Activated B cell treated with CpG ODN at 0.5 μM for 24 hours (primary cell): ENCODE measurements at places on chromosomes 7 and 10. TPM values are rescaled to one million over a fixed set of nuclear protein-coding genes. Genes with fewer than 3 reads are reported as not detected.

DNA sequence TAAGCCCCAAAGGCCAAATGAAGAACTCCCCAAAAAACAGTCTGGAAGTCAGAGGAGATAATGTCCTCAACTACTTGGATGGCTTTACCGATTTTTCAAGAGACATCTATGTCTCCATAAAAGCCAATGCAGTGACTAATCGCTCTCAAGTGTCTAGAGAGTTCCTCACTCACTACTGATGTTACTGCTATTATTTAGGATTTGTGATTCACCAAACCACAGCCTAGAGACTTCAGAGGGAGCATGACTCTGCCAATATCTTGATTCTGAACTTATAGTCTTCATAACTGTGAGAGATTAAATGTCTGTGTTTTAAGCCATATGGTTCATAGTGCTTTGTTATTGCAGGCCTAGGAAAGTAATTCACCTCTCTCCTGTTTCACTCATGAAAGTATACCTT, 160.2 kb downstream of the IPMK start:
- H3K4me1 ChIP-seq, result no peaks in the 10 kb centered on the region
- H3K36me3 ChIP-seq, result no peaks in the 10 kb centered on the region
- no peak for DNase-seq
- no peak overlapping the region for H3K27ac ChIP-seq
- H3K27me3 ChIP-seq, result peaks cover 3% of the 10 kb centered on the region
- no peak overlapping the region for H3K4me3 ChIP-seq

DNA sequence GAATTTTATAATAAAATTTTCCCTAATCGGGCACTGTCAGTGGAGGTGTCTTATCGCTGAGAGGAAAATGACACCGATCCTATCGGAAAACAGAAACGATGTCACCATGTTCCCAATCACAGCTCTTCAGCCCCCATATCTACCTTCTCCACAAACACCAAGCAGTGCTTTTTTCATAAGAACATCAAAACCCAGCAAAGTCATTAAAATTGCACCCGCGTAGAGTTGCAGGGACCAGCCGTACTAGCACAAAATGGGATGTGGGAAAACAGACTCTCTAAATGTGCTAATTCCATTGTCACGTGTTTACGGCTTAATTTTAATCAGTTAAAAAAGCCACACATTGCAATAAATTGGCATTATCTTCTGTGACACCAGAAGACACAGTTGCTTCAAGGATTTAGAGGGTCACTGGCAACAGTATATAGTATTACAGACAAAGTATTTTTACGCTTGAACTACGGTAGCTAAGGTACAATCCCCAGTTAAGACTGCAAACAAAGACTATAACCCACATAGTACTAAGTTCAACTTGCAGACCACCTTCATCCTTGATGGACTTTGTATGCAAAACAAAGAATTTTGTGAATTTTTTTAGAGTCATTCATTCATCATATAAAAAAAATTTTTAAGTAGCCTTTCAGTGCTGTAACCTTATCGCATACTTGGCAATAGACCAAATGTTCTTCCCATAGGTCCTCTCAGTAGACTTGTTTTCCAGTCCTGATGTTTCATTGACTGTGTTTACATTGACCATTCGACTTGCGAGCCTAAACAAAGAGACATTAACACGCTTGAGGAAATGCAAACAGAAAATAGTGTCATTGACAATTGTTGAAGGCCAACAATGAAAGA, 116.0 kb downstream of the VTI1A start:
- H3K36me3 ChIP-seq, result no peaks in the 10 kb centered on the region
- no peak overlapping the region for H3K27ac ChIP-seq
- H3K27me3 ChIP-seq, result no peaks in the 10 kb centered on the region
- no peak for DNase-seq
- no peak overlapping the region for H3K4me3 ChIP-seq

GRCh38 chr7:56222866-56223265, 106.6 kb upstream of the NUPR2 start:
- no peak for DNase-seq
- H3K36me3 ChIP-seq, result no peaks in the 10 kb centered on the region
- no peak overlapping the region for H3K4me3 ChIP-seq
- no peaks in the 10 kb centered on the region for H3K4me1 ChIP-seq

GRCh38 chr7:44194069-44194468, 4.8 kb upstream of the GCK start:
- DNase-seq, result no peak
- no peaks in the 10 kb centered on the region for H3K36me3 ChIP-seq
- no peak overlapping the region for H3K4me3 ChIP-seq
- H3K4me1 ChIP-seq, result peaks cover 4% of the 10 kb centered on the region
- H3K27me3 ChIP-seq, result peaks cover 11% of the 10 kb centered on the region

DNA sequence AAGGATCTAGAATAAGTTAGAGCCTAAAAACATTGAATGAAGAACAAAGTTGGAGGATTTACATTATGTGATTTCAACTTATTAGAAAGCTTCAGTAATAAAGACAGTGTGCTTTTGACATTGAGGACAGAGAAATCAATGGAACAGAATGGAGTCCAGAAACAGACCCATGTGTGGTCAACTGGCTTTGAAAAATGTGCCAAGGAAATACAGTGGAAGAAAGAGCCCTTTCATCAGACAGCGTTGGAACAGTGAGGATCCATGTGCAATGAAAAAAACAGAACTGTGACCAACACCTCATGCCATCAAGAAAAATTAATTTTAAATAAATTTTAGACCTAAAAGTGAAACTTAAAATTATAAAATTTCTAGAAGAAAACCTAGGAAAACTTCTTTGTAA, 50.6 kb upstream of the LRRC18 start:
- DNase-seq, result no peak
- no peak overlapping the region for H3K4me3 ChIP-seq
- H3K27ac ChIP-seq, result no peak overlapping the region
- H3K27me3 ChIP-seq, result no peaks in the 10 kb centered on the region
- no peaks in the 10 kb centered on the region for H3K4me1 ChIP-seq

DNA sequence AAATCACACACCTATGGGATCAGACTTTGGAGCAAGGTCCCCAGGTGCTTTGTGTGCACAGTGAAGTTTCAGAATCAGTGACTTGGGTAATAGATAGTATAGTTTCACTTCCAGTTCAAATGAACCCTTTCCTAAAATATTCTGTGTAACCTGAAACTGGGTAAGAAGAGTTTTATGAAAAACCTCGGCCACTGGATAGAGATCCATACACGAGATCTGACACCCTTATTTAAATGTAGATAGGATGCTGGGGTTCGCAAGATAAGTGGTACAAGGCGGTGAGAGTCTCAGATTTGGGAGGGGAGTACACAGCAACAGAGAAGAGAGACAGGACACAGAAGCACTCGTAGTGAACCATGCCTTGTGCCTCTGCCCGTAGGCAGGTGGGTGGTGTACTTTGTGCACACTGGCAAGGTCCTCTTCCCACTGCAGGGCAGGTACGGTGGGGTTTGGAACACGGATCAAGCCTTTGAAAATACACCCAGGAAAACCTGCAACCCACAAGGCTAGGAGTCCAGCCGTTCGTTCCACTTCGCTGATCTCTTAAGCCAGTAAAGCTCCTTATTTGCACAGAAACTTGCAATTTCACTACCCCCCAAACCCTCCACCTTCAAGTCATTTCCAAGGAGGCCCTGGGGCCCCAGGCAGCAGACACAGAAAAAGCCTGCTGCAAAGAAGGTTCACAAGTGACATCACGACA, 162.8 kb downstream of the USP6NL start:
- H3K27me3 ChIP-seq, result no peaks in the 10 kb centered on the region
- no peak for DNase-seq
- peak overlapping the region; percentile 81 for H3K27ac ChIP-seq
- peak overlapping the region; percentile 81 for H3K4me3 ChIP-seq

DNA sequence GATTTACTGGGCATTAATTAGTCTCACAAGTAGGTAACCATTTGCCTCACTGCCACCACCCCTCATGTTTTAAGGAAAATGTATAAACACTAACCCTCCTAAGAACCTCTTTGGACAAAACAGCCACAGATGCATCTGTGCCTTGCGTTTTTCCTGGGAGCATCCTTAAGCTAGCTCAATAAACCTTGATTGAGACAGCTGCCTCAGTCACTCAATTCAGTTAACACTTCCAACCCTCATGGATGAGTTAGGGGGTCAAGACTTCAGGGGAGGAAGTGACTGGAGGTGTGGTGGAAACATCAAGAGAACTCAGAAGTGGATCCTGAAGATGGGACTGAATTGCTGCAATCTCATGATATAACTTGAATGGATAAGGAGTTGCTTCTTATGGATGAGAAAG, 31.5 kb downstream of the CUL2 start:
- H3K4me3 ChIP-seq, result no peak overlapping the region
- peaks cover 78% of the 10 kb centered on the region for H3K36me3 ChIP-seq
- no peaks in the 10 kb centered on the region for H3K27me3 ChIP-seq

GRCh38 chr10:1190791-1191490, 134.8 kb downstream of the WDR37 start:
- no peaks in the 10 kb centered on the region for H3K36me3 ChIP-seq
- H3K4me1 ChIP-seq, result no peaks in the 10 kb centered on the region
- DNase-seq, result no peak
- H3K27ac ChIP-seq, result no peak overlapping the region

DNA sequence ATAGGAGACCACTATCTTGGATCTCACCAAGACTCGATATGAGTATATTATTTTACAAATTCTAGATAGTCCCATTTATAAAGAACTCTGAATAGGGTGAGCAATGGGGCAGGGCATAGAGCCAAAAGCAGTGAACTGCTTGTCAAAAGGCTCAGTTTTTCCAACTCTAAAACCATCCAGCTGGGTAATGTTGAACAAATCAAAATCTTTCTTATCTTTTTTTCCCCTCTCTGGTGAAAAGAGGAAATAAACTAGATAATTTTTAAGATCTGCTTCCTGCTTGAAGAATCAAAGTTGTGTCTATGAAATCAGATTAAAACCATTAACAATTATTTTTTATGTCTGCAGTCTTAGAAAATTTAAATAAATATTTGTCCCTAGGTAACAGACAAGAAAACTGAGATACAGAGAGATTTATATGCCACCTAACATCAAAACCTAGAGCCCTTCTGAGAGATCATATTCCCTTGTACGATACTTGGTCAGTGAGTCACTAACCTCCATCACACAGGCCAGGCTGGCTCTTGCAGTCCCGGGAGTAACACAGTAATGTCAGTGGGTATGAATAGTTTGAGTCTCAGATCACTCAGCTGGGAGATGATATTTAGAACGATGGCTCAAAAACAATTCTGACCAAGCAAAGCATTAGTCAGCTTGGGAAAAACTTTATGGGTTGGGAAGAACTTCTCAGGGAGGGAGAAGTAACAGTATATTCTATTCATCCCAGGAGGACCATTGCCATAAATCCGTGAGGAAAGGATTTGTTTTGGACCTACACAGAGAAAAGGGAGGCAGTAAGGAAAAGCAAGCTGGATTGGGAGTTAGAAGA, 178.8 kb downstream of the REEP3 start:
- DNase-seq, result no peak
- no peaks in the 10 kb centered on the region for H3K36me3 ChIP-seq

GRCh38 chr7:38632411-38632810, 1.2 kb upstream of the AMPH start:
- H3K4me3 ChIP-seq, result no peak overlapping the region
- no peak overlapping the region for H3K27ac ChIP-seq
- peaks cover 48% of the 10 kb centered on the region for H3K27me3 ChIP-seq
- H3K36me3 ChIP-seq, result no peaks in the 10 kb centered on the region

DNA sequence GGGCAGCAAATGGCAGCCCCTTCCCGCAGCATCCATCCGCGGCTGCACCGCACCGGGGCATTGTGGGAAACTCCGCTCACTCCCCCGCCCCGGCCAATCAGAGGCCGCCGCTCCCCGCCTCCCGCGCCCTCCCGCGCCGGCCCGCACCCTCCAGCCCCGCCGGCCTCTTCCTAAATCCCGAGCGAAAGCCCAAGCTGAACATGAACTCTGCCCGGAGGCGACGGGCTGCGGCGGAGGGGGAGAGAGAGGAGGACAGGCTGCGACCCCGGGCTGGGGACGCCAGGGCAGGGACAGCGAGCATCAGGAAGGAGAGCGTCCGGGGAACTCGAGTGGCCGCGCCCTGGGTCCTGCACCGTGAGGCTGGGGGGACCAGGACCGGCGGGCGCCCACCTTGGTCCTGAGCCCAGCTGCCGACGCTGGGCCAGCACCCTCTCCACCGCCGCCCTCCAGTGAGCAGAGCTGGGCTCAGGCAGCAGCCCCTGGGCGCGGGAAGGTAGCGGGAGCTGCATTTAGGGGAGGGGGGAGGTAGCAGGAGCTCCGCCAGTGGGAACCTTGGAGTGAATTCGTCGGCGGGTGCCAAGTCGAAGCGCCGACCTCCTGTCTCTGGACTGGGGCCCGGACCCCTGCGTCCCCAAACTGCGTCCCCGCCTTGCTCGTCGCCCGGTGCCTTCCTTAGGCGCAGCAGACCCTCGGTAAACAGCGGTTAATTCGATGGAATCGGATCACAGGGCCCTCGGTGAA, at the start of gene DGKI:
Gene DGKI (minus strand): TSS at position 148 of the 741 bp plus-strand sequence.
- no peak within 1 kb of the TSS for H3K27ac ChIP-seq
- H3K27me3 ChIP-seq, result peaks cover 53% of the 10 kb centered on the region
- peak within 1 kb of the TSS; percentile 40 for H3K4me3 ChIP-seq
- DNase-seq, result no peak
- H3K4me1 ChIP-seq, result peaks cover 3% of the 10 kb centered on the region

GRCh38 chr10:112802411-112803022, 147.5 kb upstream of the TCF7L2 start:
- H3K36me3 ChIP-seq, result peaks cover 11% of the 10 kb centered on the region
- no peaks in the 10 kb centered on the region for H3K27me3 ChIP-seq
- DNase-seq, result no peak
- H3K4me3 ChIP-seq, result no peak overlapping the region

- no peaks in the 10 kb centered on the region for H3K36me3 ChIP-seq
- H3K27me3 ChIP-seq, result no peaks in the 10 kb centered on the region
- no peak overlapping the region for H3K4me3 ChIP-seq
- no peak for DNase-seq
- H3K4me1 ChIP-seq, result no peaks in the 10 kb centered on the region
- no peak overlapping the region for H3K27ac ChIP-seq
Observed at GRCh38 chr7:13476881-13477444, 512.5 kb downstream of the ETV1 start.

DNA sequence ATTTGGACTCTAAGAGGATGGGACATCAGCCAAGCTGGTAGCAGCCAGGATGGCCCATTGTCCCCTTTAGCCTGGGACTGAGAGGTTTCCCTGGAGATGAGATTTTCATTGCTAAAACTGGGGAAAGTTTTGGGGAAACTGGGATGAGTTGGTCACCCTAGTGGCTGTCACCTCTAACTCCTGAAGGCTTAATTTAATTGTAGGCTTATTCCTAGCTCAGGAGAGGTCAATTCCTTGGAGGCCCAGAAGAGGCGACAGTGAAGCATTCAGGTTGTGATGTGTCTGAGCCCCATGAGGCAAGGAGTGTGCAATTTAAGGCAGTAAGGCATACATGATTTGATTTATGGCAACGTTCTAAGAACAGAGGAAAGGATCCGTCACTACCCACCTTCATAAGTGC, 24.9 kb upstream of the JAZF1 start:
- H3K4me1 ChIP-seq, result peaks cover 90% of the 10 kb centered on the region
- no peak overlapping the region for H3K4me3 ChIP-seq
- DNase-seq, result no peak
- no peak overlapping the region for H3K27ac ChIP-seq
- H3K36me3 ChIP-seq, result peaks cover 2% of the 10 kb centered on the region
- no peaks in the 10 kb centered on the region for H3K27me3 ChIP-seq

GRCh38 chr7:91082852-91083495, 181.3 kb upstream of the FZD1 start:
- no peak overlapping the region for H3K4me3 ChIP-seq
- H3K27ac ChIP-seq, result peak overlapping the region; percentile 46
- peaks cover 27% of the 10 kb centered on the region for H3K36me3 ChIP-seq
- no peaks in the 10 kb centered on the region for H3K27me3 ChIP-seq
- no peak for DNase-seq

- H3K4me3 ChIP-seq, result peak overlapping the region; percentile 91
- peaks cover 57% of the 10 kb centered on the region for H3K4me1 ChIP-seq
- peaks cover 22% of the 10 kb centered on the region for H3K36me3 ChIP-seq
- peak overlapping the region; percentile 92 for H3K27ac ChIP-seq
- H3K27me3 ChIP-seq, result no peaks in the 10 kb centered on the region
Observed at GRCh38 chr7:129612112-129613015, 844 bp downstream of the NRF1 start.

The TLX1 gene
- total RNA-seq, result not detected in 2 replicates

The CHST15 gene
- total RNA-seq, result 12.1 and 13.8 TPM in 2 replicates

The LAMTOR4 gene
- 151 and 161 TPM in 2 replicates for total RNA-seq

The AGAP5 gene
- 9.5 and 15.0 TPM in 2 replicates for total RNA-seq
